Stimulated activated CD4-positive, alpha-beta T cell treated with anti-CD3 and anti-CD28 coated beads, TNF-alpha, amount 100 ng/mL, for 1 hour (primary cell): ENCODE measurements at places on chromosomes 12 and 14.

DNA sequence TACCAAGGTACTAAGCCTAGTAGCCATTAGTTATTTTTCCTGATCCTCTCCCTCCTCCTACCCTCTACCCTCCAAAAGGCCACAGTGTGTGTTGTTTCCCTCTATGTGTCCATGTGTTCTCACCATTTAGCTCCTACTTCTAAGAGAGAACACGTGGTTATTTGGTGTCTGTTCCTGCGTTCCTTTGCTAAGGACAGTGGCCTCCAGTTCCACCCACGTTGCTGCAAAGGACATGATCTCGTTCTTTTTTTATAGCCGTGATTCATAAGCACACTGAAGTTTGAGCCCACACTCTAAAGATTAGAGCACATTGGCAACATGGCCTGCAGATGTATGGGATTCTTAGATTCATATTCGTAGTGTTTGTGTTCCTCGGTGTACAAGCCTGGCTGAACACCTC, 8.1 kb upstream of the STX2 start:
- DNase-seq: no peak

DNA sequence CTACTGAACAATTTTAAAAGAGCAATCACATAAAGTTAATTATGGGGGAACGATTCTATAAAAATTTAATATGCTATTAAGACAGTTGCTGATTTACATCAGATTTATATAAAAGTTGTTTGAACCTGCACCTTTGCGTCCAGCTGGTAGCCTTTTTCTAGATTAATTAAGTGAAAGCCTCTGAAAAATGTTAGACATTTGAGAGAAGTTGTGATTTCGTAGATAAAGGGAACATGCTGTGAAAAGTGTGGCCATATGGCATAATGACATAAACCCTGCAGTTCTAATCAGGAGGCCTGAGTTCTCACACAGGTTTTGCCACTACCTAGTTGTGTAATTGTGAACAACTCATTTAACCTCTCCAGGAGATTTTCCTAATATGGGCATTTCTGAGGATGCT, 187.2 kb downstream of the TMTC2 start:
- no peak for DNase-seq

DNA sequence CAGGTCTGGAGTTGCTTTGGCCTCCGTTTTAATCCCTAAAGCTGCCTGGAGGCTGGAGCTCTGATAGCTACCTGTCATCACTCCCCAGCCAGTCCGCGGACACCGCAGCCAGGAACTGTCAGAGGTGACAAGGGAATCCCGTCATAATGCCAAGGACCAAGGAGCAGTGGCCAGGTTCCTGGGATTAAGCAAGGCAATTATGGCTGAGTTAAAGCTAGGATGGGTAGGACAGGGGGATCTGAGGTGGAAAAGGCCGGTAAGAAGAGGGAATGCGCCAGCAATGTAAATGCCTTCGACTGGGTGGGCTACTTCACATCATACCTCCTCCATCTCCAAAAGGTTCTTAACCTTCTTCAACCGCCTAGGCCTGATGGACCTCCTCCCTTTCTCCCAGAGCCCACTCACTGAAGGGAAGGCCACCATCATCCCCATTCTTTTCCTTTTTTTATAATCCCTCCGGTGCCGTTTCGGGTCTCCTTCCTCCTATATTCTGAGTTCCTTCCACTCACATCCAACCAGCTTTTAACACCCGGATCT, 1.9 kb downstream of the PPP1R3E start:
- no peak for DNase-seq

DNA sequence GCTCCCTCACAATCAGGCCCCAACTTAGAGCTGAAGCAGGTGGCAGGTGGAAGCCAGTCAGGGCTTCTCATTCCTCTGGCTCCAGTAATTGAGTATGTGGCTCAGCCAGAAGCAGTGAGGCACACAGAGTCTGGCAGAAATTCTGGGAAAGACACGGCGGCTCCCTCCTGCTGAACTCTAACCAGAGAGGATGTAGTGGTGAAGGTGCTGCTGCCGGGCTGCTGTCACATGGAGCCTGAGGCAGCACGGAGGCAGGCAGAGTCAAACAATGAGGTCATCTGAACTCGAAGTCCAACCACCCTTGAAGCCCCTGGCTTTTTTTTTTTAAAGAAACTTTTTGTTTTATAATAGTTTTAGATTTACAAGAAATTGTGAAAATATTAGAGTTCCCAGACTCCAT, 33.4 kb upstream of the SMOC1 start:
- DNase-seq: no peak

DNA sequence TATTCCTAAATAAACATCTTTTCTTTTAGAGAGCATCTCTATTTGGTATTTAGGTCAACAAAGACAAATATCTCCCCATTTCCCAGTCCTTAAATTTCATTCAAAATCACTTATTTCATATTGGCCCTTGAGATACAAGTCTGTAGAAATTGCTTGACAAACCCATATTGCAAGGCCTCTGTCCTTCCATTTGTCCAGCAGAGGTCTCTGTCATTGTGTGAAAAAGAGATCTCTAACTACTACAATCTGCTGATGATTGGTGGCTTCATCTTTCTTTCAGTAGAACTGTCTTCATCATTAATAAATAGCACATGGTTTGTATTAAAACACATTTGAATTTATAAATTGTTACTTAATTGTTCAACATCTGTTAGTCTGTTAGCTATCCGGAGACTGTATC, 252.6 kb downstream of the ACSS3 start:
- DNase-seq: no peak

DNA sequence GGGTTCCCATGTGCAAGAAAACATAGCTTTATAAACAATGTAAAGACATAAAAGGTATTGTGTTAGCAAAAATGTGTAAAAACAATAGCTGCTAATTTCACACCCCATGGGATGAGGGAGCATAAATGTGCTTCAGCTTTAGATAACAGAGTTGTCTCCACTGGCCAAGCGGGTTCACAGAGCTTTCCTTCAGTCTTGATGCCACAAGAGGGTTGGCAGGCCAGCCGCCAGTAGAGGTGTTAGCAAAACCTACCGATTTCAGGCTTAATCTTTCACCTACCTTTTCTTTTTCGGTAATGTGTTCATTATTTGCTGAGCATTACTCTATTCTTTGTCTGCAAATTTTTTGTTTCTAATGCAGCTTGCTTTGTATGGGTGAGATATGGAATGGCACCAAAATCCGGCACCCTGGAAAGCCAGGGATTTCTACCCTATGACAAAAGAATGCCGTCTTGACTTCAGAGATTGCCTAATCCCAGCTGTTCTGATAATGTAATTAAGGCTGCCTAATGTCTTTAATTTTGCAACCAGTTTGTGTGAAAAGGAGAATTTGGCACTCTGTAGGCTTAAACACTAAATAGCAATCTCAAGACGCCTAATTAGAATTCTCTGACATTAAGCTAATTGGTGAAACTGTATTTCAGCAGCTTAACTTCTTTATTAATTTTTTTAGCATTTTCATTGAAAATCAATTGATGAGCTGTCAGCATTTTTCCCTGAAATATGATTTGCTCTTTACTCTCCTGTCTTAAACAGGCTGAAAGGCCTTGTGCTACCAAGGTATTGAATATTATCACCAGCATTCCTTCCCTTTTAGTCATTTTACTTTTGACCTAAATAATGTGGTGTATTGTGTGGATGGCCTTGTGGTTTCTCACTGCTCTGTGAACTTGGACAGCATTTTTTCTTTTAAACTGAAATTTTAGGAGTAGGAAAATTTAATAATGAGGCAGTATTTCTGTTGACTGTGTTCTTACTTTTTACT, 60.7 kb downstream of the POLR3B start:
- no peak for DNase-seq

DNA sequence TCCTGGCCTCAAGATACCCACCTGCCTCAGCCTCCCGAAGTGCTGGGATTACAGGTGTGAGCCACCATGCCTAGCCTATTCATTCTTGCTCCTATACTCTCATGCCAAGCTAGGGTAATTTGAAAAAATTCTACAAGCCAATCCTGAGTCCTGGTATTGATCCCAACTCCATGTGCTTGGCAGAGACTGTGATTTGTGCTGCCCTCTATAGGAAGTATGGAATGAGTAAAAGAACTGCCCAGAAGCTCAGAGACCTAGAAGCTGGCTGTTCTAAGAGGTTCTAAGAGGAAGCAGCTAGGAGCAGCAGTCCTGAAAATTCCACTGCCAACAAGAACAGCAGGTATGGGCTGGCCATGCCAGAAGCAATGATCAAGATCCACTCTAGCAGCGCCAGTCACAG, 402.5 kb downstream of the PCNX1 start:
- DNase-seq: no peak

DNA sequence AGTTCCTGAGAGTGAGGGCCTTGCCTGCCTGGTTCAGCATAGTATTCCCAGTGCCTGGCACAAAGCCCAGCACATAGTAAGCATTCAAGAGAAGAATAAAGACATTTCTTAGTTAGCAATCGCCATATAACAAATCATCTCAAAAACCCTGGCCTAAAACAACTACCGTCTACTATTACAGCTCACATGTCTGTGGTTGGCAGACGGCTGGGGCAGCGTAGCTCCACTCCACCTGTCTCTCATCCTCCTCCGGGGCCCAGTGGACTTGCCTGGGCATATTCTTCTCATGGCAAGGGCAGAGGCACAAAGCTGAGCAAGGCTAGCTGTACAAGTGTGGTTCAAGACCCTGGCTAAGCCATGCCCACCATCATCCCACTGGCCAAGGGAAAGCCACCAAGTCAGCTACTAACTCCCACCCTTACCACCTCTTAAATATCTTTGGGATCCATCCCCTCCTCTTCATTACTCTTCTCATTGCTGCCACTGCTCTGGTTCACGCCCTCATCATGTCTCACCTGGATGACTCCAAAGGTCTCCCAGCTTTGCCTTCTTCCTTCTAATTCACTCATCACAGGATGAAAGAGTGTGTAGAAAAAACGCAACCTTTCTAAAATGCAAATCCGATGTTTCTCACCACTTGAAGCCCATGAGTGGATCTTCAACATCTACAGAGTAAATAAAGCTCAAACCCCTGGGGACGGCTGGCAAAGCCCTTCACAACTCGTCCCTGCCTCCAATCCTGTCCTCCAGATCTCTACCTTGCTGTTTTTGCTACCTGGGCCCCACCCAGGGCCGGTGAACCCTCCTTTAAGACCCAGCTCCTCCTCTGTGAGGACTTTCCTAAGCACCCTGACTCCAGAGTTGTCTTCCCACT, 10.4 kb downstream of the TMEM229B start:
- DNase-seq: no peak
